ENCODE measurements at places on chromosomes 6 and 20. TPM values are rescaled to one million over a fixed set of nuclear protein-coding genes. Genes with fewer than 3 reads are reported as not detected.

The SOBP gene
- polyA plus RNA-seq = 8.1 TPM

The FERMT1 gene
- polyA plus RNA-seq = 3.1 TPM

- no peaks in the 10 kb centered on the region for H3K27me3 ChIP-seq
- H3K4me1 ChIP-seq = no peaks in the 10 kb centered on the region
- no peak overlapping the region for H3K27ac ChIP-seq
- H3K36me3 ChIP-seq = peaks cover 13% of the 10 kb centered on the region
- no peak overlapping the region for H3K4me3 ChIP-seq
Measured at GRCh38 chr6:99434702-99435530, 9.8 kb upstream of the PNISR start.

DNA sequence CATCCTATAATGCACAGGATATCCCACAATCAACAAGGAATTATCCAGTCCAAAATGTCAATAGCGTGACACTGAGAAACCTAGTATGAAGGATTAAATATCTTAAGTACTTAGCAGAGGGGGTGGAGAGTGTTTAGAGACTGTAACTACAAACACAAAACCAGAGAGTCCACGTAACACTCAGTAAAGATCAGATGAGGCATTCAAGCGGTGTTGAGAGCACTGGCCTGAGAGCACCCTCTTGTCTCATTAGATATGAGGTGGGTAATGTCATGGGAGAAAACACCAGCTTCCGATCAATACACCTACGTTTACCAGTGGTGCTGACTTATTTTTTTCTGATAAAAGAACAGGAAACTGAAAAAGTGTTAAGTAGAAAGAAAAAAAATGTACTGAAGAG, 2.3 kb downstream of the FAM184A start:
- no peaks in the 10 kb centered on the region for H3K4me1 ChIP-seq
- peaks cover 35% of the 10 kb centered on the region for H3K27me3 ChIP-seq
- H3K27ac ChIP-seq = peak overlapping the region; percentile 72
- H3K4me3 ChIP-seq = no peak overlapping the region
- DNase-seq = no peak

DNA sequence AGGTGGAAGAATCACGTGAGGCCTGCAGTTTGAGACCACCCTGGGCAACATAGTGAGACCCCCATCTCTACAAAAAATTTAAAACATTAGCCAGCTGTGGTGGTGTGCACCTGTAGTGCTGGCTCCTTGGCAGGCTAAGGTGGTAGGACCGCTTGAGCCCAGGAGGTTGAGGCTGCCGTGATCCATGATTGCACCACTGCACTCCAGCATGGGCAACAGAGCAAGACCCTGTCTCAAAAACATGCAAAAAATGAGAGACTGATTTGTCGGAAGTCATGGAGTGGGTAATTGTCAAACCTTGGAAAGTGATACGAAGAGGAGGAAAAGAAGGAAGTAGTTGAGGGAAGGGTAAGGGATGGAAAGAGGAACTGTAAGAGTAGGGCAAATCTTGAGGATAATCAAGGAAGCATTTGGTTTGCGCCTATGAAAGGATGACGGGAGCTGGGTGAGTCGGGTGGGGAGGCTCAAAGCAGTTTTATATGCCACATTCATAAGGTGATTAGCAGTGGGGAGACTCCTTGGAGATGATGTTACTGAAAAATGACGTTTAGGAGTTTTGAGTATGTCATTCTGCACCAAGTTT, 14.5 kb downstream of the L3MBTL3 start:
- no peak for DNase-seq
- H3K27me3 ChIP-seq = no peaks in the 10 kb centered on the region
- no peak overlapping the region for H3K27ac ChIP-seq
- H3K4me3 ChIP-seq = no peak overlapping the region

- H3K4me3 ChIP-seq = peak overlapping the region; percentile 76
- peaks cover 15% of the 10 kb centered on the region for H3K4me1 ChIP-seq
- no peak for DNase-seq
- no peaks in the 10 kb centered on the region for H3K36me3 ChIP-seq
Measured at GRCh38 chr20:46710153-46710913, 884 bp downstream of the SLC2A10 start.

DNA sequence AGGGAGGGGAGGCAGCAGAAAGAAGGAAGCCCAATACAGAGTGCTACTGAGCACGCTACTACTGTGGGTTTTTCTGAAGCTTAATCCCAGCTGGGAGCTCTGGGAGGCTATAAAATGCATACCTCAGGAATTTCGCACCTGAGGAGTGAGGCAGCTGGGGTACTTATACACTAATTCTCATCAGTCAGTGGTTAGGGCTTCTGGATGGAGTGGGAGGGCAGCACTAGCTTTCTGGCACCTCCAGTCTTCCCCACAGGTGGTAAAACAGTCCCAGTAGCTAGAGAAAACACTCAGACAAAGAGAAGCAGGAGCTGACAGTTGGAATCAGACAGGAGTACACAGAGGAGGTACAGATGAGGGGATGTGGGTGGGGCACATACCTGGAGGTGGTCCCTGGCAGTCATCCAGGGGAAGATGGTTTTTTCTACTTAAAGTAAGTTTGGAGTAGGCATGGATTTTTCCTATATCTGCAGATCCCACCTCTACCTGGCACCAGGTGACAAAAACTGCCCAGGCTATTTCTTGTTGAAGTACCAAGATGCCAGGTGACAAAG, 37.8 kb downstream of the CPXM1 start:
- H3K4me3 ChIP-seq = no peak overlapping the region
- no peak overlapping the region for H3K27ac ChIP-seq
- H3K4me1 ChIP-seq = no peaks in the 10 kb centered on the region
- H3K27me3 ChIP-seq = no peaks in the 10 kb centered on the region
- DNase-seq = no peak
- H3K36me3 ChIP-seq = no peaks in the 10 kb centered on the region

GRCh38 chr6:100959280-100959679, 78.2 kb upstream of the ASCC3 start:
- no peak for DNase-seq
- no peaks in the 10 kb centered on the region for H3K27me3 ChIP-seq
- no peaks in the 10 kb centered on the region for H3K4me1 ChIP-seq
- H3K27ac ChIP-seq = no peak overlapping the region
- no peak overlapping the region for H3K4me3 ChIP-seq
